ENCODE measurements at places on chromosomes 6 and 20. TPM values are rescaled to one million over a fixed set of nuclear protein-coding genes. Genes with fewer than 3 reads are reported as not detected.

DNA sequence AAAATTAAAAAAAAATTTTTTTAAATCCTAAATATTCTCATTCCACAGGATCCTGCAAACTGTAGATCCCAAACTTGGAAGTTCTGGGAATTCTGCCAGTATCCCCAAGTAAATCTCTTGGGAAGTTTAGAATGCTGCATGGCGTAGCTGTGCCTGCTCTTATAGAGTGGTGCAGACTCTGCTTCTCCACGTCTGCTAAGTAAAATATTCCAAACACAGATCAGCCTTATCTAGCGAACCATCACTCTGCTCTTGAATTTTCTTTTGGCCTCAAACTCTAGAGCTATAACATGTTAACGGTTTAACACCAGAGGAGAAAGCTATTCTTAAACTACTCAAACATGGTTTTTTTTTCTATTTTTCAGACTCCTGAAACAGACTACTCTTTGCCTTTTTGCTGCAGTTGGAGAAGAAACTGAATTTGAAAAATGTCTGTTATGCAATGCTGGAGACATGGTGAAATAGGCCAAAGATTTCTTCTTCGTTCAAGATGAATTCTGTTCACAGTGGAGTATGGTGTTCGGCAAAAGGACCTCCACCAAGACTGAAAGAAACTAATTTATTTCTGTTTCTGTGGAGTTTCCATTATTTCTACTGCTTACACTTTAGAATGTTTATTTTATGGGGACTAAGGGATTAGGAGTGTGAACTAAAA is 138.5 kb upstream of the AKAP12 start:
- DNase-seq, result peak; percentile 46

DNA sequence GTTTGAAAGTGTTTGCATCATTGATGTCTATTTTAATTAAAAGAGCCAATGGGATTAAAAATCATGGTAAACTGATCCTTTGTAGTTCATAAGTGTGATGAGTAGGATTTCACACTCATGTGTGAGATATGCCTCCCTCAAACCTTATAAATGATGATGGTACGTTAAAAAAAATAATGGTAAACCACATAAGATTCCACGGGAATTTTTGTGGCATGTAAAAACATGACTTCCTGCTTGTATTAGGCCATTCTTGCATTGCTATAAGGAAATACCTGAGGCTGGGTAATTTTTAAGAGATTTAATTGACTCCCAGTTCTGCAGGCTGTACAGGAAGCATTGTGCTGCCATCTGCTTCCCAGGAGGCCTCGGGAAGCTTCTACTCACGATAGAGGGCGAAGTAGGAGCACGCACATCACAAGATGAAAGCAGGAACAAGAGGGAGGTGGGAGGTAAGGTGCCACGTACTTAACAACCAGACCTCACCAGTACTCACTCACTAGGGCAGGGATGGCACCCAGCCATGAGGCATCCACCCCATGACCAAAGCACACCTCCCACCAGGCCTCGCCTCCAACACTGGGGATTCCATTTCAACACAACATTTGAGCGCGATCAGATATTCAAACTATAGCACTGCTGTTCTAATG is 187.6 kb upstream of the QKI start:
- DNase-seq, result no peak

- no peak for DNase-seq
Observed at GRCh38 chr6:89611666-89612065, 26.9 kb downstream of the LYRM2 start.

GRCh38 chr20:31608251-31608945 is 3.3 kb downstream of the ID1 start:
- peak; percentile 80 for DNase-seq

DNA sequence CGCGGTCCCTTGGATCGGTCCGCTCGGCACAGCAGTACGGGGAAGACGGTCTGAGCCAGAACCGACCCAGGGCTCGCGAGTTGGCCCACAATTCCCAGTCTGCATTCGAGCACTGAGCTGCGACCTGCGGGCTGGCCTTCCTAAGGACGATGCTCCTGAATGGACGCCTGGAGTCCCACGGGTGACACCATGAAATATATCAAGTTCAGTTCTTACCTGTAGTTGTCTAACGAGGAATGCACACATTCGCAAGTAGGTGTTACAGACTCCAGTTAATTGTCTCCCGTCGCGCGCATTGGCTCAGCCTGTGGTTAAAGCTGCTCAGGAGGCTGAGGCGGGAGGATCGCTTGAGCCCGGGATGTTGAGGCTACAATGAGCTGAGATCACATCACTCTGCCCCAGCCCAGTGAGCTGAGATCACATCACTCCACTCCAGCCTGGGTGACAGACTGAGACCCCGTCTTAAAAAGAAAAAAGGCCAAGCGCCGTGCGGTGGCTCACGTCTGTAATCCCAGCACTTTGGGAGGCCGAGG is 802 bp downstream of the PEX7 start:
- no peak for DNase-seq

- DNase-seq, result no peak
Observed at GRCh38 chr6:87675004-87675681, 26.9 kb downstream of the AKIRIN2 start.

DNA sequence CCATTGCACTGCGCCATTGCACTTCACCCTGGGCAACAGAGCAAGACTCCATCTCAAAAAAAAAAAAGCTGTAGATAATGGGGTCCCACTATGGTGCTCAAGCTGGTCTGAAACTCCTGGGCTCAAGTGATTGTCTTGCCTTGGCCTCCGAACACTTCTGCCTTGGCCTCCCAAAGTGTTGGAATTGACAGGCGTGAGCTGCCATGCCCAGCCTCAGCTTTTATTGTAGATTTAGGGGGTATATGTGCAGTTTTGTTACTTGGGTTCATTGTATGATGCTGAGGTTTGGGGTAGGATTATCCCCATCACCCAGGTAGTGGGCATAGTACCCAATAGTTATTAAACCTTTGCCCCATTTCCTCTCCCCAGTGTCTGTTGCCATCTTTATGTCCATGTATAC is 11.4 kb downstream of the HSPA1B start:
- DNase-seq, result no peak

Gene C6orf52
- 1.7 TPM for polyA plus RNA-seq

Gene TM9SF4
- 63.8 TPM for polyA plus RNA-seq

Gene RBL1
- polyA plus RNA-seq, result 7.6 TPM

Gene PPP1R3D
- polyA plus RNA-seq, result 5.6 TPM

Gene TBXT
- not detected for polyA plus RNA-seq
